SW 1271 (cell line): ENCODE measurements at places on chromosomes 4 and X.

GRCh38 chrX:67720344-67720743 is 176.5 kb downstream of the AR start:
- DNase-seq = no peak

DNA sequence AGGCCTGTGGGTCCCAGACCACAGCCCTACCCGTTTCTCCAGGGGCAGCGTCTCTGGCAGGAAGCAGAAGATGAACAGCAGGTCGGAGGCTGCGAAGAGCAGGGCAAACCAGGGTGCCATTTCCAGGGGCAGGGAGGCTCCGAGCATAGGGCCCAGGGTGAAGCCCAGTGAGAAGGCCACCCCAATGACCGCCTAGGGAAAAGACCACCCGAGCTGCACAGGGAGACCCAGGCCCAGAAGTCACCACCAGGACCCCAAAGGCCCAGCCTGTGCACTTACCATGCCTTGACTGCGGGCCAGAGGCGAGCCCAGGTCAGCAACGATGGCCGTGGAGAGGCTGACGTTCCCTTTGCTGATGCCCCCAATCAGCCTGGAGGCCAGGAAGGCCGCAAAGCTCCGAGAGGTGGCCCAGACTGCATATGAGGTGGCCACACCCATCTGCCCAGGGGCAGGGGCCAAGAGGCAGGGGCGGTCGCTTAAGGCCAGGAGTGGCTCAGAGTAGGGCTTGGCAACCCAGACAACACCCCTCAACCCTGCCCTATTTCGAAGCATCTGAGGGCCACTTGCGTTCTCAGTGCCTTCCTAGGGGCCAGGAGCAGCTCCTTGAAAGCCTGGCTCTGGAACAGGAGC is 30.8 kb downstream of the NOP14 start:
- DNase-seq = no peak

DNA sequence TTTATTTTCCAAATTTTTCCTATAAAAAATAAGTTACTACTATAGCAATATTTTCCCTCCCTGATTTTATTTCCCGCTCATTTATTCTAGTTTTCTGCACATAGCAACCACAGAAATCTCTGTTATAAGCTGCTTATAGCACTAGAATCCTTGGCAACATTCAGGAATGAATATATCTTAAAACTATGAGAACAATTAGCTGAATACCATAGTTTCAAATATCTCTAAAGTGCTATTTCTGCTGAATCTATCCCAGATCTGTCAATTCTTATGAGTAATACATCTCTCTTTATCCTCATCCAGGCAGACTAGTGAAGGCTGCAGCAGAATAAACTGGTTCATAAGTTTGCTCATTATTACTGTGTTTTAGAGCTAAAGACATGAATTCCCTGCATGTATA is 622.9 kb upstream of the DIPK2B start:
- no peak for DNase-seq

DNA sequence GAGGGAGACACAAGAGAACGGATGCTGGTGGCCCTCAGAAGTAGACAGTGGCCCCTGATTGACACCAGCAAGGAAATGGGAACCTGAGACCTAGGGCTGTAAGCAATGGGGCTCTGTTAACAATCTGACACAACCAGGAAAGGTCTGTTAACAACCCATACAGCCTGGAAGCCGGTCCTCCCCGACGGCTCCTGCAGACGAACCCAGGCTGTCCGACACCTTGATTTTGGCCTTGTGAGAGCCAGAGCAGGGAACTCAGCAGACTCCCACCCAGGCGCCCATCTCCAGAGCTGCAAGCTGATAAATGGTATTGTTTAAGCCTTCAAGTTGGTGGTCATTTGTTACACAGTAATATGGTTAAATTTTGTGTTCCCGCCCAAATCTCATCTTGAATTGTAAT is 10.2 kb upstream of the CYTL1 start:
- no peak for DNase-seq

DNA sequence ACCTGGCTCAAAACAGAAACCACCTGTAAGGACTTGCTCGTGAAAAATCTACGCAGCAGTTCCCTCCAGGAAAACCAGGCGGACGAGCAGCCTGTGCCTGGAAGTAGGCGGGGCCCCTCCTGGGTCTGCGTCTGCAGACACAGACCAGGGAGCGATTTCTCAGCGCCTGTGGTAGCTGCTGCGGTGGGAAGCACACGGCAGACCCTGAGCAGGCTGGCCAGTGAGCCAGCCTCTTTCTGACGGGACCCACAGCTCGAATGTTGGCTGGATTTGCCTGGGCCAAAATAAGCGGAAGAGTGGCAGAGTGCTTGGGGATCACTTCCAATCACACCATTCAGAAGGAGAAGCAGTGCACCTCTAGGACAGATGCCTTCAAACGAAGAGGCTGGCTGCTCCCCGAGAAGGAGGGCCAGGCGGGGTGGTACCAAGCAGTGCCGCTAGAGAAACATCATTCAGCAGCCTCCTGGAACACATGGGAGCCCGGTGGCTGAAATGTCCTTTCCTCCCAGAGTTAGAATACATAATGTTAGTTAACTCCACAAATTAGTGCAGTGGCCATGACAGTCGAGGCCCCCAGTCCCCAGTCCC is 85.9 kb downstream of the GATB start:
- DNase-seq = no peak

DNA sequence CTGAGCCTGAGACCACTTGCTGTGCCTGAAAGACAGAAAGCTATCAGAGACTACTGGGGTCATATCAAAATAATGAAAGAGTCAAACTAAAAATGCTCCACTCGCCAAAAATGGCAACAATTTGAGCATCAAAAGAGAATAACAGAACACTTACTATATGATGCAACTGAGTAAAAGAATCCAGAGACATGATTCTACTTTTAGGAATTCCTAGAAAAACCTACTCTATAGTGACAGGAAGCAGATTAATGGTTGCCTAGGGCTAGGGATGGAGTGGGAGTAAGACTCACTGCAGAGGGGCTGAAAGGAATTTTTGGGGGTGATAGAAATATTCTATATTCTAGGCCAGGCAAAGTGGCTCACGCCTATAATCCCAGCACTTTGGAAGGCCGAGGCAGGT is 29.4 kb upstream of the SLAIN2 start:
- no peak for DNase-seq

GRCh38 chr4:8241895-8242696 is 27.5 kb upstream of the HTRA3 start:
- DNase-seq = peak; percentile 34

GRCh38 chr4:53026233-53026632 is 164.1 kb downstream of the RASL11B start:
- DNase-seq = no peak

DNA sequence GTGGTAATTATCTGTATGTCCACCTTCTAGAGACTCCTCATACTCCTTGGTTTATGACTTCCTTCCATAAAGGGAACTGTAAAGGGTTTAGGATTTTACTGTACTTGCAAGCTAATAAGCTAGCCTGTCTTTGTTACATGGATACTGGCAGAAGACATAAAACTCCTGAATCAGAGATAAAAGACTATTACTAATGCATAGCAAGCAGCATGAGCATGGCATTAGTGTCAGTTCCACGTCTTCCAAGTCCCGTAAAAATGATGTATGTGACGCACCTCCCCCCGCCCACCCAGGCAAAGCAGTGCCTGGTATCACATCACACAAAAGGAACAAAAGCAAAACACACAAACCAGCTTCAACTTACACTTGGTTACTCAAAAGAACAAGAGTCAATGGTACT is 71.0 kb downstream of the SLC10A6 start:
- DNase-seq = no peak

DNA sequence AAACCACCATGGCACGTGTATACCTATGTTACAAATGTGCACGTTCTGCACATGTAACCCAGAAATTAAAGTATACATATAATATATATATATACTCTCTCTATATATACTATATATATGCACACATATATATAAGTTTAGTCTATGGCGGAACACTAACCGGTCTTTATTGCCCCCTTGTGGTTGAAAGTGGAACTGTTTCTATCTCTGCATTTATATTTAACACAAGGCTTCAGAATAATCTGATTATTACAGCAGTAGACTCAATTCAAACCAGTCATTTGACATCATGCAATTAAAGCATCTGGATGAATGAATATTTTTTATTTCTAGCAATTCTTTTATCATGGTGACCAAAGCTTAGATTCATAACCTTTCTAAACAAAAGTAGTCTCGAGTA is 14.6 kb downstream of the RAB9B start:
- DNase-seq = no peak

GRCh38 chr4:675036-675882 is 917 bp downstream of the MYL5 start:
- no peak for DNase-seq

- no peak for DNase-seq
Measured at GRCh38 chr4:133866328-133866699, 335.3 kb downstream of the PABPC4L start.

GRCh38 chr4:79364061-79364460 is 38.2 kb upstream of the NAA11 start:
- DNase-seq = no peak

DNA sequence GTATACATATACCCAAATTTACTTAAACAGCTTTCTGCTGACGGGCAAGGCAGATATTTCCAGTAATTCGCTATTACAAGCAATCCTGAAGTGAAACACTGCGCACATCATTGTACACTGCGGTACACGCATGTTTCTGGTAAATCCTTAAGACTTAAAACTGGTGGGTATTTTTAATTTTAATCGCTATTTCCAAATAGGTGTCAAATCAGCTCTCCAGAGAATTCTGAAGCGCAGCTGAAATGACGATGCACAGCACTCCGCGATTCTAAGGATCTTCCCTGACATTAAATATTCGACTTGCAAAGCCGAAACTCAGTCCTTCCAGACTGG is 361 bp downstream of the TMEM128 start:
- DNase-seq = no peak

DNA sequence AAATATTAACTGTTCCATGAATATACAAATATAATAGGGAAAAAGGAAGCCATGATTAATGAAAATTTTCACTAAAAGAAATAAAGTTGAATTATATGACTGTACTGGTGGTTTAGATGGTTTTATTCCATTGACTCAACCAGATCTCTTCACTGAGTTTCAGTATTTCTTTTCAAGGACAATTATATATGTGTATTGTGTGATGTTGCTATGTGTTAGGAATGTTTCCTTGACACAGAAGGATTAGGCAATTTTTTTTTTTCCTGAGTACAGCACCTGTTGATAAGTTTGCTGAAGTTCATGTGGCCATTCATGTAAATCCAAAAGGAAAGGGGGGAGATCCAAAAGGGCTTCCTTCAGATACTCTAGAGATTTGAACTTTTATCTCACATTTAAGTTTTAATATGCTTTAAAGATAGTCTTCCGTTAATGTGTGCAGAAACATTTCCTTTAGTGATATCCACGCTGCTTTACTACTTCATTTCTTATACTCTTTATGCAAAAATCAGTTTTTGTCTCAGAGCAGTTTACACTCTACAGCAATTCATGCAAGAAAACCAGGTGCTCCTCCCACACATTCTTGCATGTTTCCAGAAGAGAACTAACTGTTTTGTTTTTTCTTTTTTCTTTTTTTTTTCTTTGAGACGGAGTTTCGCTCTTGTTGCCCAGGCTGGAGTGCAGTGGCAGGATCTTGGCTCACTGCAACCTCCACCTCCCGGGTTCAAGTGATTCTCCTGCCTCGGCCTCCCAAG is 249.1 kb downstream of the RPA4 start:
- DNase-seq = no peak

- DNase-seq = no peak
Measured at GRCh38 chrX:118566359-118566758, 70.7 kb downstream of the DOCK11 start.

- DNase-seq = no peak
Measured at GRCh38 chr4:65667506-65668041, 2.7 kb downstream of the EPHA5 start.

- DNase-seq = no peak
Measured at GRCh38 chrX:1388651-1389050, 3.3 kb downstream of the SLC25A6 start.

DNA sequence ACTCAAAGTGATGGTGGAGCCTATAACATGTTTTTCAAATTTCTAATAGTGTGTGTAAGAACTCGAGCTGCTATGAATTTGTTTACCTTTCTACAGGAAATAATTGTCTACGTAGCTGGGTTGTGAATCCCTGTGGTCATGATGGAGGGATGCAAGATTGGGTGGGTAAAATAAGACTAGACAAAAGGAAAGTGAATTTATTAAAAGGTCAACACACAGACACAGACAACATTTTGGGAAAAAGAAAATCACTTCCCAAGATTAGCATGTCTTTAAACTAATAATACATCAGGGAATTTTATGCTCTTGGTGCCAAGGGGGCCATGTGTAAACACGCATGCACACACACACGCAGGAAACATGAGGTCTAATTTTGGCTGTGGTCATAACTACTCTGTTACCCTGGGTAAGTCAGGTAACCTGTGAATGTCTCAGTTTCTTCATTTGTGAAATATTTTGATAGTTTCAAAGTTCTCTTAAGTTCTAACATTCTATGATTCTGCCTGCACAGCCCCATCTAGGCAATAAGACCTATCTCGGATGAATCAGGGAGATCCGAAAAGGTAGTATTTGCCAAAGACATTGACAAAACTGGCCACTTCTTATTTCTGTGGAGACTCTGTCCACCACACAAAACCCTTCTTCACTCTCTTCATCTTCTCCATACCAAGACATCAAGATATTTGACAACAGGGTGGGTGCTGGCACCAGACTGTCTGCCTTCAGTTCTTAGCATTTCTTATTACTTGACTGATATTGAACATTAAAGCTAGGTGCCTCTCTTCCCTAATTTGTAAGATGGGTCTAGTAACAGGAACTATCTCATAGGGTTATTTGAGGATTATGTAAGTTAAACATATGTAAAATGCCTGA is 1.6 kb upstream of the UNC5C start:
- DNase-seq = no peak

DNA sequence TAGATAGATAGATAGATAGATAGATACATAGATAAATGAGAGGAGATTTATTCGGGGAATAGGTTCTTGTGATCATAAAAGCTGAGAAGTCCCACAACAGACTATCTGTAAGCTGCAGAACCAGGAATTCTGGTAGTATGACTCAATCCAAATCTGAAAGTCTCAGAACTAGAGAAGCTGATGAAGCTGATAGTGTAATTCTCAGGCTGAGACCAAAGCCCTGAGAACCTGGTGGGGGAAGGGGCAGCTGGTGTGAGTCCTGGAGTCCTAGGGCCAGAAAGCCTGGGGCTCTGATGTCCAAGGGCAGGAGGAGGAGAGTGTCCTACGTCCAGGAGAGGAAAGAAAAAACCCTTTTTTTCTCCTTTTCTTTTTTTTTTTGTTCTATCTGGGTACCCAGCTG is 8.0 kb upstream of the BANK1 start:
- no peak for DNase-seq

DNA sequence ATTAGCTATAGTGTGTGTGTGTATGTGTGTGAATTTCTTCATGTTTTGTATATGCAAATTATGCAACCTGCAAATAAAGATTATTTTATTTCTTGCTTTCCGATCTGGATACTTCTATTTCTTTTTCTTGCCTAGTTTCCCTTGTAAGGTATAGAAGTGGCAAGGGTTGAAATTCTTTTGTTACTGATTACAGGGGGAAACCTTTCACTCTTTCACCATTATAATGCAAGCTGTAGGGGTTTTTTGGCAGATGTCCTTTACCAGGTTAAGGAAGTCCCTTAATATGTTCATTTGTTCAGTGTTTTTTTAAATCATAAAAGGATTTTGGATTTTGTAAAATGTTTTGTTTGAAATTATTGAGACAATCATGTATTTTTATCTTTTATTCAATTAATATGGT is 44.3 kb upstream of the PDE5A start:
- DNase-seq = no peak

GRCh38 chr4:166377578-166377977 is 504.5 kb downstream of the TLL1 start:
- DNase-seq = no peak
